ENCODE measurements at places on chromosomes 3 and 15.

GRCh38 chr15:63610209-63610841 is 13.1 kb downstream of the FBXL22 start:
- DNase-seq, result peak; percentile 69

DNA sequence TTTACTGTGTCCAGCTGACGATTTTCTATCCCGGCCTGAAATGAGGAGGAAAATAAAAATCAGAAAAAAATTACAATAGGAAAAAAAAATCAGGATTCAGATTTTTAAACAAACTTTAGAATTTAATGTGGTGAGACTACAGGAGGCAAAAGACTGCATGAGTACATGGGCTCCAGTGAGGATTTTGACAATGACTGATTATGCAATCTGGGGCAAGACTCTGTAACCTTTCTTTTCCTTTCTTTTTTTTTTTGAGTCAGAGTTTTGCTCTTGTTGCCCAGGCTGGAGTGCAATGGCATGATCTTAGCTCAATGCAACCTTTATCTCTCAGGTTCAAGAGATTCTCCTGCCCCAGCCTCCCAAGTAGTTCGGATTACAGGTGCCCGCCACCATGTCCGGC is 29.9 kb downstream of the SPG11 start:
- DNase-seq, result no peak

DNA sequence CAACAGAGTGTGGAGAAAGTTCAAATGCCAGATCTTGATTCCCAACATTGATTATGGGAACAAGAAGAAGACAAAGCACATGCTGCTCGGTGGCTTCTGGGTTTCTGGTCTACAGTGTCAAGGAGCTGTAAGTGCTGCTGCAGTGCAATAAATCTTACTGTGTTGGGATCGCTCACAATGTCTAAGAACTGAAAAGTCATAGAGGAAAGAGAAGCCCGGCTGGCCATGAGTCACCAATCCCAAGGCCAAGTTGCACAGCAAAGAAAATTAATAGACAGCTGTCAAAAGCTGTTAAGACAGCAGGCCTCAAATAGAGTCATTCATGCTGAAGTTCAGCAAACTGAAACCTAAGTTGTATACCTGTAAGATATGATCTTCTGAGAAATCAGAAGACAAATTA is 33.2 kb upstream of the SPPL2A start:
- no peak for DNase-seq

DNA sequence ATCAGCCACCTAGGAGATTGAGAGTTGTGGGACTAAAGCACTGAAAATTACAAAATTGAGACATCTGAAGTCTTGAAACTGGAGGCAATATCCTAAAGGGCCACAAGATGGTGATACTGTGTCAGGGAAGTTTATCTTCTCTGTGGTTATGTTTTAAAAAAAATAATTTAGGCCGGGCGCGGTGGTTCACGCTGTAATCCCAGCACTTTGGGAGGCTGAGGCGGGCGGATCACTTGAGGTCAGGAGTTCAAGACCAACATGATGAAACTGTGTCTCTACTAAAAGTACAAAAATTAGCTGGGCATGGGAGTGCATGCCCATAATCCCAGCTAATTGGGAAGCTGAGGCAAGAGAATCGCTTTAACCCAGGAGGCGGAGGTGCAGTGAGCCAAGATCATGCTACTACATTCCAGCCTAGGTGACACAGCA is 17.9 kb upstream of the NIT2 start:
- peak; percentile 6 for DNase-seq

DNA sequence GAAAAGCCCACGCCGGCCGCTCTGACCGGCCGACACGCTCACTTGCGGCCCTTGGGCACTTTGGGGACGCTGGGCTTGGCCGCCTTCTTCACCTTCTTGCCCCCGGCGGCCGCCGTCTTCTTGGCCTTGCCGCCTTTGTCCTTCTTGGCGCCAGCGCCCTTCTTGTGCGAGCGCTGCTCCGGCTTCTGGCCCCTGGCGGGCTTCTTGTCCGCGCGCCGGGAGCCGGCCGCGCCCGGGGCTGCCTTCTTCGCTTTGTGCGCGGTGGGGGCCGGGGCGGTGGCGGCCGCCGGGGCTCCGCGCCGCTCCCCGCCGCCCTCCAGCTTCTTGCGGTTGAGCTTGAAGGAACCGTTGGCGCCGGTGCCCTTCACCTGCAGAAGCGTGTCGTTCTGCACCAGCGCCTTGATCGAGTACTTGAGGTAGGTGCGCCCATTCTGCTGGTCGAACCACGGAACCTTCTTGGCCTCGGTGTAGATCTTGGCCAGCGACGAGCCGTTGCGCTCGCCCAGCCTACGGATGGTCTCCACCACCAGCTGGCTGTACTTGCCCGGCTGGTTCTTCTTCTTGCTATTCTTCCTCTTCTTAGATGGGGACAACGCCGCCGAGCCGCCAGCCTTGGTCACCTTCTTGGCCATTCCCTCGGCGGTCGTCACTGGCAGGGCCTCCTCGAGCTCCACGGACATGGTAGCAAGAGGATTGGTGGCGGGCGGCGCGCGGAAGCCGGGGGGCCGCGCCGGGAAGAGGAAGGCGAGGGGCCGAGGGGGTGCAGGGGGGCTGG is 36.7 kb downstream of the HMCES start:
- peak; percentile 40 for DNase-seq

- DNase-seq, result no peak
Measured at GRCh38 chr15:55247311-55247710, 42.3 kb downstream of the RAB27A start.

GRCh38 chr3:71304684-71305083 is 278.8 kb downstream of the FOXP1 start:
- peak; percentile 37 for DNase-seq

- no peak for DNase-seq
Measured at GRCh38 chr15:63135804-63136203, 14.1 kb downstream of the LACTB start.

GRCh38 chr3:188076176-188076575 is 77.8 kb upstream of the LPP start:
- DNase-seq, result no peak

GRCh38 chr3:23162934-23163333 is 40.2 kb upstream of the UBE2E2 start:
- DNase-seq, result no peak

DNA sequence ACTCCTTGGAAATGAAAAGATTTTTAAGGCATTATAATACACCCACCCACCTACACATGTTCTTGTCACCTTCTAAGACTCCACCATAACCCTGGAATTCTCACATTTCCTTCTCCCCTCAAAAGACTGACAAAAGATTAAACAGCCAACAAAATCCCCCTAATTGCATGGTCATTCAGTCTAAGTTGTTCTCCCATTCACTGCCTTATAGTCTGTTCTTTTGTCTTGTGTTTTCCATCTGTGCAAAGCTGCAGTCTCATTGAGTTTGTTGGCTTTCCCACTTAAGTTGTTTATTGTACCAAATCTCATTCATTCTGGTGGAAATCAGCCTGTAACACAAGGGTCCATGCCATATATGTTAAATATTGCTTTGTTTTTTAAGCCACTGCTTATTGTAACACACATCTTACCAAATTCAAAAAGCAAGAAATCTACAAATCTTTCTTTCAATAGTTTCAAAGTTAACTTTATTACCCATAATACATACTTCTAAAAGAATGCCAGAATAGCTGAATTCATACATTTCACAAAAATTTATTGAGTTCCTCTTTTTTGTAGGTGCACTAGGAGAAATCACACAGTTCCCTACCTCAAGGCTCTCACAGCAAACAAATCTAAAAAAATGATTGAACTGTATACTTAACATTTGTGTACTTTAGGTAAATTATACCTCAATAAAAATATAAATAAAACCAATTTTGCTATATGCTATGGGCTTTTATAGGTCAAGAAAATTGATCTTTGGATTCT is 2.4 kb upstream of the RCN2 start:
- DNase-seq, result no peak

GRCh38 chr3:198028718-198029117 is 68.7 kb downstream of the LMLN start:
- no peak for DNase-seq

GRCh38 chr3:30122359-30122758 is 484.0 kb upstream of the TGFBR2 start:
- DNase-seq, result no peak

DNA sequence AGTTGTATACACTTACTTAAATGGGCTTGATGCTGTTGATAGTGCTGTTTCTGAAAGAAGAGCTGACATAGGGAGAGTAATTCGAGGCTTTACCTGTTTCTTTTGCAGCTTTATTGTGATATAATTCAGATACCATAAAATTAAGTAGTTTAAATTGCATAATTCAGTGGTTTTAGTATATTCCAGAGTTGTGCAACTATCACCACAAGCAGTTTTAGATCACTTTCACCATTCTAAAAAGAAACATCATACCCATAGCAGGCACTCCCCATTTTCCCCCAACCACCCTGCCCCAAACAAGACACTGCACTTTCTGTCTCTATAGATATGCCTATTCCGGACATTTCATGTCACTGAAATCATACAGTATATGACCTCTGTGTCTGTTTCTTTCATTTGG is 98.5 kb downstream of the MTHFS start:
- no peak for DNase-seq

DNA sequence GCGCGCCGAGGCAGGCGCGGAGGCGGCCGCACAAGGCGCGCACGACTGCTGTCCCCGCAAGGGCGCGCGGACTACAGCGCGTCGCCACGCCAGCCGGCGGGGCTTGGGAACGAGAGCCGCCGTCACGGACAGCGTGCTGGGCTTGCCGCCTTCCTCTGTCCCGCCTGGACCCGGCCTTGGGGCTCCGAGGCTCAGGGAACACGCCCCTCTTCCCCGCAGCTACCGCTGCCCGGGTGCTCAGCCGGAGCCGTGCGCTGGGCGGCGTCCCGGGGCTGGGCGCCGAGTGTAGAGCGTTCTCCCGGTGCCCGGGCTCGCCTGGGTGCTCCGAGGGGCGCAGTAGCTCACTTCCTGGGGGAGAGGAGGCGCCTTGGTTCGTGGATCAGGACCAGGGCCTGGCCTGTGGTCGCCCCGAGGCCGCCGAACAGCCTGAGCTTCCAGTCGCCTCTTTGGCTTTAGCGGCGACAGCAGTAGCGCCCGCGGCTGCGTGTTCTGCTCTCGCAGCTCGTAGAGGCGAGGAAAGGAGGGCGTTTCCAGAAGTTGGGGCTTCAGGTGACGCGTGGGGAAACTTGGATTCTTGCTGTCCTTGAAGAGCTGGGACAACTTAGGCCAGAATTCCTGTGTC is 226.7 kb upstream of the C2CD4B start:
- peak; percentile 32 for DNase-seq

DNA sequence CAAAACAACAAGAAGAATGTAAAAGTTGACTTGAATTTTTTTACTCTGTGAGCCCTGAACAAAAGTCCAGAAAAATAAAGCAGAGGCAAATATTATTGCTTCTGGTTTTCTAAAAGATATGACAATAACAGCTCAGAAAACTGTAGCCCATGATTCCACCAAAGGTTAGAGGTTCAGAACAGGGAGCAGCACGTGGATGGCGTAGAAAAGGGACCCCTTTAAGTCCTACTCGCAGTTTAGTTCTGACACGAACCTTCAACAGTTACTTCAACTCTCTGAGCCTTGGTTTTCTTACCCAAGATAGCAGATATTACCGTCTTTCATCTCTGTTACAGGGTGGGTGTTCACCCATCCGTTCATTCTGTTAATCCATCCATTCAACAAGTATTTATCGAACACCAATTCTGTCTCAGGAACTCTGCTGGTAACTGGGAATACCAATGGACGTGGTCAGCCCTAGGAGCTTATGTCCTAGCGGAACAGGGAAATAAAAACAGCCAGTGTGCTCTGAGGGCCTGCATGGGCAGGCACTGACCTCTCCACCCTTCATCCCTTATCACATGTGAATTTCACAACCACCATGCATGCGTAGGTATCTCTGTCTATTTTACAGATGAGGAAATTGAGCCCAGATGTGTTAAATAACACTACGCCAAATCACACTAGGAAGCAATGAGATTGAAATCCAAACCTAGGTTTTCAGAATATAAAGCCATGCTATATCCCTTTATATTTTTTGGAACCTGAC is 274.2 kb upstream of the ICE2 start:
- no peak for DNase-seq

DNA sequence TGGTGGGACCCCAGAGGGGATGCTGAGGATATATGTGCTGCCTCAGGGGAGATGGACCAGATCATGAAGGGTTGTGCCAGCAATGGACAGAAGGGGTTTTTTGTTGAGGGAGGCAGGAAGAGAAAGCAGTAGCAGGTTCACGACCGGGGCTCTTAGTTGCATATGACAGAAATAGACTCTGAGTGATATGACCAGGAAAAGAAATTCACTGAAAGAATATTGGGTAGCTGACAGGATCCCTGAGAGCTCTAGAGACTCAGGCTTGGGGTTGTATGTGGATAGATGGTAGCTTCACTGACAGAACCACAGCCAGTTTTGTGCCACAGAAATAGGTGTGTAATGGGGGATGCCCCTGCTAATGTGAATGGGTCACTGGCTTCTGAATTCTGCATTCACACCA is 241.6 kb downstream of the ZNF621 start:
- no peak for DNase-seq

GRCh38 chr15:96046620-96047240 is 283.8 kb upstream of the NR2F2 start:
- no peak for DNase-seq

- no peak for DNase-seq
Measured at GRCh38 chr15:64004056-64004455, 42.2 kb downstream of the DAPK2 start.

DNA sequence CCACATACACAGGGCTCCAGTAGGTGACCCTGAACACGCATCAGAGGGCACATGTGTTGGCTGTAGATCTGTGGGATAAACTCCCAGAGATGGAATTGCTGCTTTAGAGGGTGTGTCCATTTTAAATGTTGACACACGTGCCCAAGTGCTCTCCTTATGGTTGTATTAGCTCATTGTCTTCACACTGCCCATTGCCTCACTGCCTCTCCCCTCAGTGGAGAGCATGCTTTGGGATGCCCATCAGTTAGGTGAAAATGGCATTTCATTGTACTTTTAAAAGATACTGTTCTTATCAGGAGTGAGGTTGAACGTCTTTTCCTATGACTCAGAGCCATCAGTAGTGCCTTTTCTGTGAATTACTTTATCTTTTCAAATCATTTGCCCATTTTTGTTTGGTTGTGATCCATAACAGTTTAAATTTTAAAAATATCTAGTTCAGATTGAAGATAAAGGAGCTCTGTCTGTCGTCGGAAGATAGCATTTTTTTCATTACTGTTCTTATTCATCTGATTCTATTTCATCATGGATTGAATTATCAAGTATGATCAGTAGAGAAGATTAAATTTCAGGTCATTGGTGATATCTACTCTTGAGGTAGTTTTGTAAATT is 120.7 kb downstream of the CHDH start:
- no peak for DNase-seq

- no peak for DNase-seq
Measured at GRCh38 chr3:126676919-126677705, 22.2 kb upstream of the TXNRD3 start.

- no peak for DNase-seq
Measured at GRCh38 chr3:183875411-183875810, 9.3 kb downstream of the PARL start.

- no peak for DNase-seq
Measured at GRCh38 chr3:13171704-13172643, 98.7 kb upstream of the IQSEC1 start.
